ENCODE measurements at places on chromosomes 7 and 10.

DNA sequence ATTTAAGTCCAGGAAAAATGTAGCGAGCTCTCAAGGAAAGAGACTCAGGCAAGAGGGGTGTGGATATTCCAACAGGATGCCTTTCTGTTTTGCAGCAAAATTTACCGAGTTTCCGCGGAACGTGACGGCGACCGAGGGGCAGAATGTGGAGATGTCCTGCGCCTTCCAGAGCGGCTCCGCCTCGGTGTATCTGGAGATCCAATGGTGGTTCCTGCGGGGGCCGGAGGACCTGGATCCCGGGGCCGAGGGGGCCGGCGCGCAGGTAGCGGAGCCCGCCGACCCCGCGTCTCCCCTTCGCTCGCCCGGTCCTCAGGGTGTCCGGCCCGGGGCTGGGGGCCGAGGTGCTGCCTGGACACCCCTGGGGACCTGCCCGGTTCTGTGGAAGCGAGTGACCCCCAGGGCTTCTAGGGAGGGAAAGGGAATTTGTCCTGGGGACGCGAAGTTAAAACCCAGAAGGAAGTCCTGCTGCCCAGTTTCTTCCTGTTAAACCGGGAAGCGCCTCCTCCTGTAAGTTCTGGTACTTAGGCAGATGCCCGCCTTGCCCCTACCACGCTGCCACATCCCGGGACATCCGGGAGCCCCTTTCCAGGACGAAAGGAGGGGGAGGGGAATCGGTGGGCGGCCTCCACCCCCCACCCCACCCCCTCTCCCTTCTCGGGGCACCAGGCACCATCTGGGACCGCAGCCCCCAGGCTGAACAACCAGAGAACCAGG lies 2.5 kb downstream of the VSTM2A start:
- no peak for DNase-seq

- DNase-seq = no peak
Measured at GRCh38 chr7:67484244-67484751, 487.7 kb downstream of the TYW1 start.

- no peak for DNase-seq
Measured at GRCh38 chr7:68146983-68147382, 1150.3 kb downstream of the TYW1 start.

DNA sequence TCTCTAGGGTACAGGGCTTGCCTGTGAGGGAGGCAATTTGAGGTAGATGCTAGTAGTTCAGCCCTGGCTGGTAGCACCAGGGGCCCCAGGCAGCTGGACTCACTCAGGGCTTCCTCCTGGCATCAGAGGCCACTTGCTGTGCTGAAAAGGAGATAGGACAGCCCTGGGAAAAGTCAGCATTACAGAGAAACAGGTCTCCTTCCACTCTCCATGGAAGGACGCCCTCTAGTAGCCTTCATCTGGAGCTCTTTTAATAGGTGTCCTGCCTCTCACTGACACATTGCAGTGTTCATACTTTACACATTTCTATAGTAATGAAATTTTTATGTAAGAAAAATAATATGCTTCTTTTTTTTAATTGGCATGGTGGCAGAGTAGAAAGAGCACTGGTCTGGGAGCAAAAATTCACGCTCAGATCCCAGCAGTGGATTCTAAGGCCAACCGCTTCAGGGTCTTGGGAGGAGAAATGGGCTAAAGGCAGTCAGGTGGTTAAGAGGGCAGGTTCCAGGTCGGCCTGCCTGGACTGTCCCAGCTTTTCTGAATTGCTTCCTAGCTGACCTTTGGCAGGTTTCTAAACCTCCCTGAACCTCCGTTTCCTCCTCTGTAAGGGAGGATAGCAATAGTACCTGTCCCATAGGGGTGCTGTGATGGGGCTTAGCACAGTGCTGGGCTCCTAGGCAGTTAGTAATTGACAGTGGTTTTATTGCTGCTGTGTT lies 35.8 kb downstream of the AIFM2 start:
- no peak for DNase-seq

- no peak for DNase-seq
Measured at GRCh38 chr10:63644418-63645142, 123.4 kb downstream of the REEP3 start.
